ENCODE measurements at places on chromosomes 2 and 18. TPM values are rescaled to one million over a fixed set of nuclear protein-coding genes. Genes with fewer than 3 reads are reported as not detected.

DNA sequence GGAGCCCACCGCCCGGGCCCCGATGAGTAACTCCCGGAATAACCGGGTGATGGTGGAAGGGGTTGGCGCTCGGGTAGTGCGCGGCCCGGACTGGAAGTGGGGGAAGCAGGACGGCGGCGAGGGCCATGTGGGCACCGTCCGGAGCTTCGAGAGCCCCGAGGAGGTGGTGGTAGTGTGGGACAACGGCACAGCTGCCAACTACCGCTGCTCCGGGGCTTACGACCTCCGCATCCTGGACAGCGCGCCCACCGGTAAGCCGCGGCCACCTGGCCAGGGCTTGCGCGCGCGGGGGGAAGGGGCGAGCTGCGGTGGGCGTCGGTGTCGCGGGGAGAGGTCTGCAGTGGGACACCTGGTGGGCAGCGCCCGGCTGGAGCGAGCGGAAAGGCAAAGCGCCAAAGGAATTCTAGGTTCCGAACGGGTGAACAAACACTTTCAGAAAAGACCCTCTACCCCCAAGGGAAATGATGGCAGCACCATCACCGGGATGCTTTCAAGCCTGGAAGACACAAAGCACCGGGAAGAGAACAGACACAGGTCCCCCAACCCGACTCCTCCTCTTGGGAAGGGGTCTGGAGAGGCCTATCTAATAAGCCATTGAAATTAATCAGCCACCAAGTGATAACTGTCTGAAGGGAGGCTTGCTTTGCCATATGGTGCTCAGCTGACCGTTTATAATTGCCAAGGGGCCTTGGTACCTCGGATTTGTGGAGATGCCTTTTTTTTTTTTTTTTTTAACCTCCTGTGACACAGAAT is 1.1 kb downstream of the MIB1 start:
- no peak for DNase-seq

- DNase-seq, result no peak
These were observed 65.9 kb downstream of the BCL2 start for GRCh38 chr18:63253428-63254372.

DNA sequence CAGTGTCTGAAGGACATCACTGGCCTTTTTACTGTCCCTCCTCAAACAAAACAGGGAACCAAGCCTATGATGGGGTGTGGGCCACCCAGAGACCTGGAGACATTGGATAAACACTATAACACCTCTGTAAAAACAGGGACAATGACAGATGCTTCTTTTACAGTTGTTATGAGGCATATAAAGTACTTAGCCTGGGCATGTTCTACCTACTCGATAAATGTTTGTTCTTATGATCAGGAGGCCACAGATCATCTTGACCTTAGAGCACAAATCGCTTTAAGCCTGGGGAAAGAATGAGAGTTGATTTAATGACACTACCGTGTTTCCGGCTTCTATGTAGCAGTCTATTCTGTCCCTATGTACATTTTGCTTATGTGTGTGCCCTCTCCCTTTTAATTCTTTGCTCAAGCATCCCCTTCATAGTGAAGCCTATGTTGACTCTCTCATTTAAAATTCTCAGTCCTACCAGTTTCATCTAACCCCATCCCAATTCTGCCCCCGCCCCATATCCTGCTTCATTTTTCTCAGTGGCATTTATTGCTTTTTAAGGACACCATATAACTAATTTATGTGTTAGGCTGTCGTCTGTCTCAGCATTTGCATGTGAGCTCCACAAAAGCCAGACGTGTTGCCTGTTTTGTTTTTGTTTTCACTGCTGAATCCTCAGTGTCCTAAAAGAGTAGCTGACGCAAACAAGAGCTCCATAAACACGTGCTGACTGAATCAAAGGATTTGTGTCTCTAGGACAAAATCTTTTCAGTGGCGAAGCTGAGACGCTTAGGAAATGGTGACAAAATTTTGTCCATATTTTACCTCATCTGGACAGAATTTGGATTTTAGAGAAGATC is 182.3 kb upstream of the ST6GAL2 start:
- DNase-seq, result no peak

GRCh38 chr2:241777686-241778627 is 1.3 kb downstream of the GAL3ST2 start:
- no peak for DNase-seq

- DNase-seq, result no peak
These were observed 21.3 kb upstream of the BCL2L11 start for GRCh38 chr2:111099402-111099801.

Gene GAL3ST2
- total RNA-seq, result 1.6 TPM

All from Panc1 (cell line).